ENCODE measurements at places on chromosomes 4 and X.

DNA sequence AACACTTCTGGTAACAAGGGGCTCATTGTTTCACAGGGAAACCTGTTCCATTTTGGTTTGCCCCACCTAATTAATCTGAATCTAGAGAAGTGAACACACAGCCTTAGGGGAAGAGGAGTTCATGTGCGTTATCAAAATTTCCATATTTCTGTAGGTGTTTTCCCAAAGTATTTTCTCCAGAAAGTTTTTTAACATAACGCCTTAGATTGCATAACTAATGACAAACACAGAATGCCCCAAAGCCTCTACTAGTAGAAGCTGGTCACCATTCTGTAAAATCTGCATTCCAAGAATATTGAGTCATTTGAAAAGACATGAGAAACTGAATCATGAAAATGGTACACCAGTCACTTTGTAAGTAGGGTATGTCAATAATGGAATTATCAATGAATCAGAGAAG is 41.1 kb downstream of the IL13RA2 start:
- DNase-seq: no peak

DNA sequence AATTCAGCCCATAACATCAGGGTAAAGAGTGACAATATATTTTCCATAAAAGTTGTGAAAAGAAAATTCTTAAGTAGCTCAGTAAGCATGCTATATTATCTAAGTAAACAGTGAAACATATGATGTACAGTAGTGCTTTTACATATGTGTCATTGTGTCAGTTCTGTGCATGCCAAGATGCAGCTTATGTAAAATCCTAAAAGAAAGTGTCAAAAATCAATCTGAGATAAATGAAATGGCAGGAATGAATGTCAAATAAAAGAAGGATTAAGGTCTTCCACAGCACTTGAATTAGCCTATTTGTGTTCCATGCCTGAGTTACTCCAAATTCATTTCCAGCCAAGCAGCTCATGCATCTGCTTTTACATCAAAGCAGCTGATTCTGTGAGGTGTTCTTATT is 452.7 kb upstream of the HS3ST1 start:
- no peak for DNase-seq

DNA sequence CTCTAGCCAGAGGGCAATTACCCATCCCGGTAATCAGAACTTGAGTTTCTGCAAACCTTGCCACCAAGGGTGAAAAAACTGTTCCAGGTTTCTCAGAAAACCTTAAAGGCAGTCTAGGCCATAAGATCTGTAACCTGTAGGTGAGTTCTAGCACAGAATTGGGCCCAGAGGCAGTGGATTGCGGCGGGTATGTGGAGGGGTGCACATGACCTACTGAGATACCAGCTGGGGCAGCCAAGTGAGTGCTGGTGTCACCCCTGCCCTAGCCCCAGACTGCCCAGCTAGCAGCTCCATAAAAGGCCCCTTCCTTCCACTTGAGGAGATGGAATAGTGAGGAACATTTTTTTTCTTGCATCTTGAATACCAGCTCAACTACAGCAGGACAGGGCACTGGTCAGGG is 176.7 kb downstream of the SMARCA1 start:
- DNase-seq: no peak

GRCh38 chr4:46684041-46684440 is 225.0 kb downstream of the COX7B2 start:
- DNase-seq: no peak

- DNase-seq: no peak
Observed at GRCh38 chrX:68720851-68721250, 73.4 kb downstream of the STARD8 start.

DNA sequence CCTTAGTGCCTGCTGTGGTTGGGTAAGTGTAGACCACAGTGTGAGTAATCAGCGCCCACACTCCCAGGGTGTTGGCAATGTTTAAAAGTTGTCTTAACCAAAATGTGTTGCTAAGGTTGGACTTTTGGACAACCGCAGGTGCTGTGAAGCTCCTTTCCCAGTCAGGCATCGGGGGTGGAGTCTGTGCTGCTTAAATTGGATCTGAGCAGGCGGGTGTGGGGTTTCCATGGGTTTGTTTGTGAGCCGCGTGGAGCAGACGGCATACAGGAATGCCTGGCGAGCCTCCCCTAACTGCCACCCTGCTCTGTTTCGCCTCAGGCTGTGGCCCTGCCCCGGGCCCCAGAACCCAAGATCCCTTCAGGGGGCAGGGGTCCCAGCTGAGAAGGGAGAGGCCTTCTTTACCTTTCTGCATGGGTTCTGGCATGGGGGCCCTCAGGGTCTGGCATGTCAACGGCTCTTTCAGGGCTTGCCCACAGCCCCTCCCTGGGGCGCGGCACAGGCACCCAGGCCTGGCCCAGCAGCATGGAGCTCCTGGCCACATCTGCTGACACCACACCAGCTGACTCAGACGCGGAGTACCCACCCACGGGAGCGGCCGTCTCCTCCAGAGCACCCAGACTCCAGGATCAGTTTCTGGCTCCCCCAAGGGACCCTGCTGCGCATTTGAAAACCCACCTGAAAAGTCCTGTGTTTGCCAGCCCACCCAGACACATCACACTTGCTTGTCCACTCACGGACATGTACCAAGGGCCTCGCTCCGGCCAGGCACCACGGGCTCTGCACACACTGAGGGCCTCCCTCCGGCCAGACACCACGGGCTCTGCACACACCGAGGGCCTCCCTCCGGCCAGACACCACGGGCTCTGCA is 5.1 kb upstream of the SPON2 start:
- DNase-seq: no peak

- no peak for DNase-seq
Observed at GRCh38 chr4:56086073-56086541, 137.4 kb downstream of the CEP135 start.

GRCh38 chrX:70423936-70424675 is 992 bp downstream of the GDPD2 start:
- DNase-seq: no peak

- DNase-seq: no peak
Observed at GRCh38 chr4:141131723-141132071, 1.6 kb downstream of the RNF150 start.
